ENCODE measurements at places on chromosomes 11 and 22.

DNA sequence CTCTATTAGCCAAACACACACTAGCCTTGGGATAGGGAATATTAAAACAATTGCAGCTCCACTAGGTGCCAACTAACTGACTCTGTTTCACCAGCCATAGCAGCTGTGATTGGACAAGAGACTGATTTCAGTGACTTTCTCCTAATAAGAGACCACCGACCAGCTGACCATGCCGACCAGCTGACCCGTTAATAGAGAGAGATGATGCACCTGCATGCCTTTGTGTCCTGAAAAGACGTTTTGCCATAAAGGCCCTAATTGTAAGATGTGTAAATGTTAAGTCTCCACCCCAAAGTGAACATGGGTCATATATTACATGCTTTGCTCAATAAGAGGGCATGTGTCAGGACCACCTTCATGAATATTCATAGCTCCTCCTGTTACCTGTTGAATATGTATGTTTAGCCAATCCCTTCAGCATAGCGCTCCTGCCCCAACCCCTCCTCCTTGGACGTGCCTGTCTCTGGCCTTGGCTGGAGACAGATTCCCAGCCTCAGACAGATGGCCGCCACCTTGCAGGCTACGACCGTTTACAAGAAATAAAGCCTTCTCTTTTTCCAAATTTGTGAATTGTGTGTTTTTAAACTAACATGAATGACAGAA lies 1.3 kb upstream of the NADSYN1 start:
- DNase-seq: no peak

GRCh38 chr11:31824879-31825837 lies 14.0 kb upstream of the PAX6 start:
- DNase-seq: no peak

DNA sequence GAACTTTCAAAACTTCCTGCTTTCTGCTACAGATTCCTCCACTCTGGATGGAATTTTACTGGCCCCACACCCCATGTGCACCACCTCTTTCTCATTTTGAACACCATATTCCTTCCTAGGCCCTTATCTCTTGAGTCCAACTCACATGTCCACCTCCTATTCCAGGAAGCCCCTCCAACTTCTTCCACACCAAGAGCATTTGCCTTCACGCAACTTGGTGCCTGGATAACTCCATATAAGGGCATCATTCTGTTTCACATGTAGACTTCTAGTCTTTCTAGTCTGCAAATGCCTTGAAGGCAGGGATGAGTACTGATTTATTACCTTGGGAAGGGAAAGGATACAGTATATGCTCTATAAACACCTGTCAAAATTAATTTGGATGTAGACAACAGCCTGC lies 17.5 kb downstream of the GAB2 start:
- peak; percentile 18 for DNase-seq

GRCh38 chr22:49663823-49664222 lies 163.8 kb downstream of the BRD1 start:
- DNase-seq: no peak

DNA sequence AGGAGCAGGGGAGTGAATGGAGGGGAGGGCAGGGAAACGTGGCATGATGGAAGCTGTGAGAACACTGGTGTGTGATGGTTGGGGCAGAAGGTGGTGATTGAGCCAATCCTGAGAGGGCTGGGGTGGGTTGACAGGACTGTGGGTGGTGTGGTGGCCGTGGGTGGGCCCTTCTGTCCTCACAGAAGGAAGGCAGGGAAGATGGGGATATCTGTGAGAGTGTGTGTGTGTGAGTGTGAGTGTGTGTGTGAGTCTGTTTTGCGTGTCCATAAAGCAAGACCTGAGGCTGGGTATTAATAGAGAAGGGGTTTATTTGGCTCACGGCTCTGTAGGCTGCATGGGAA lies 13.0 kb downstream of the TPCN2 start:
- no peak for DNase-seq

DNA sequence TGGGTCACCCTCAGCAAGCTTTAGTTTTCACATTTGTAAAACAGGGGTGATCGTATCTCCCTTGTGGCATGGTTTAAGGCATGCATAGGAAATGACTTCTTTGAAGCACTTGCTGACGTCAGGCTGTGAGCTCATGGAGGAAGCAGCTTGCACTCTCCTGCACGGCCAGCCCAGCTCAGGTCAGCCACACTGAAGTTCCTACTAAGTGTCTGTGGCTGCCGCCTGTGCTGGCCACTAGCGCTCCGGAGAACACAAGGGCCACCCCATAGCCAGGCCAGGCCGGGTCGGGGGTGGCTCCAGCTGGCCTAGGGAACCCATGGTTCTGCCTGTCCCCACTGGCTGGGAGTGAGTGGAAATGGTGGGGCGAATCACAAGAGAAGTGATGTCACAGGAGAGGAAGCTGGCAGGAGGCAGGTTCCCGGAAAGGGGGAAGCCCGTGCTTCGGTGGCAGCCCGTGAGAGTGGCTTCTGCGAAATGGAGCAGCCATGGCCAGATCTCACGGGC lies 28.2 kb downstream of the KCTD17 start:
- peak; percentile 11 for DNase-seq

DNA sequence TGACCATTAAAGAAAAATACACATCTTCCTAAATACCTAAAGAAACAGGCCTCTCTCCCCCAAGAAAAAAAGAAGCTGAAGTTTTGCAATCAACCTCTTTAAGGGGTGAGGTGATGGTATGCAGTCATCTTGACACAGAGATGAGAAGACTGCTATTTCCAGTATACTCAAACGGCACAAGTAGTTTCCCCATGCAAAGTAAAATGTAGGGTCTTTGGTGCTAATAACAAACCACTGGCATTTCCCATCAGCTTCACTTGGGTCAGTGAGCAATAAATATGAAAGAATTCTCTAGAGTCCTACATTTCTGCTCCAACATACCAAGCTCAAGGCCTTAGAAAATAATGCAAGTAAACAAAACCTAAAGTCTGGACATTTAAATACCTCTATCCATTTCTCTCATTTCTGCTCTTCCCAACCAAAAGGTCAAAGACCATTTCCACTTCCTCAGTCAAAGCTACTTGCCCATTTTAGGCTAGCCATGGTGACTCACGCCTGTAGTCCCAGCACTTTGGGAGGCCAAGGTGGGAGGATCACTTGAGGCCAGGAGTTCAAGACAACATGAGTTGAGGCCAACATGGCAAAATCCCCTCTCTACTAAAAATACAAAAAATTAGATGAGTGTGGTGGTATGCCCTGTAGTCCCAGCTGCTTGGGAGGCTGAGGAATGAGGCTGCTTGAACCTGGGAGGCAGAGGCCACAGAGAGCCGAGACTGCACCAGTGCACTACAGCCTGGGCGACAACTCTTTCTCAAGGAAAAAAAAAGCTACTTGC lies 39.5 kb upstream of the CHRNA10 start:
- DNase-seq: no peak

DNA sequence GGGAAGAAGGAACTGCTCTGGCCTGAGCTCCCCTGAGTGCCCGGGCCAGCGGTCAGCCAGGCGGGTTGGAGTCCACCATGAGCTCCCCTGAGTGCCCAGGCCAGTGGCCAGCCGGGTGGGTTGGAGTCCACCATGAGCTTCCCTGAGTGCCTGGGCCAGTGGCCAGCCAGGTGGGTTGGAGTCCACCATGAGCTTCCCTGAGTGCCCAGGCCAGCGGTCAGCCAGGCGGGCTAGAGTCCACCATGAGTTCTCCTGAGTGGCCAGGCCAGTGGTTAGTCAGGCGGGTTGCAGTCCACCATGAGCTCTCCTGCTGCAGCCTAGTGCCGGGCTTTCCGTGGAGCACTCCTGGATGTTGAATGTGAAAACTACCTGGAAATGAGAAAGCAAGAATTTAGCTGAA lies 844.0 kb downstream of the TBC1D22A start:
- DNase-seq: no peak
